ENCODE measurements at places on chromosomes 5 and 9. TPM values are rescaled to one million over a fixed set of nuclear protein-coding genes. Genes with fewer than 3 reads are reported as not detected.

DNA sequence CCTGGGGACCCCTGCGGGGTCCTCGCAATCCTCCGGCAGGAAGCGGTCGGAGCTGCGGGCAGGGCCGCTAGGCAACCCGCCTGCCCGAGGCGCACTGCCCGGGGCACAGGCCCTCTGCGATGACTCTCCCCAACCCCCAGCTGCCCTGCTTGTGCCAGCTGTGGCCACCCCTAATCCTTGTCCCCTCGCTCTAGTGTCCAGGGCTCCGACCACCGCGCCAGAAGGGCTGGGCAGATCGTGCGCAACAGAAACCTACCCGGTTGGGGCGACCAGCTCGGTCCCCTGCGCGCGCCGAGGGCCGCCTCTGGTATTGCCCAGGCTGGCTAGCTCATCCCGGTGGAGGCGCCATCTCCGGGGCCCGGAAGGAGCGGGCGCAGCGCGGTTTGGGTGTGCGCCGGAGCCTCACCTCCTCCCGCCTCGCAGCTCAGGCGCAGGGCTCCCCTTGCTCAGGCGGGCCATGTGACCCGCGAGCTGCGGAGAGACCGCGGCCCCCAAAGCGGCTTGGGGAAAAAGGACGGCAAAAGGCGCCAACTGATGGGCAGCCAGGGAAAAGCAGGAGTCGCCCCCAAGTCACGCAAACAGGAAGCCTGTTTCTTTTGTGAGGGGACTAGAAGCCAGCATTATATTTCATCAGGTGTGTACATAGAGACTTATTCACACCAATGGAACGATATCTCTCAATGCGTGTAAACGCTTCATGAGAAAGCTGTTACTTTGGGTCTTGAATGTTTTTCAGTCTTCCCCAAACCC, 46.8 kb upstream of the RNF20 start:
- DNase-seq = no peak

GRCh38 chr9:99362321-99362720, 140.2 kb downstream of the SEC61B start:
- no peak for DNase-seq

Gene OR1Q1
- total RNA-seq = not detected

DNA sequence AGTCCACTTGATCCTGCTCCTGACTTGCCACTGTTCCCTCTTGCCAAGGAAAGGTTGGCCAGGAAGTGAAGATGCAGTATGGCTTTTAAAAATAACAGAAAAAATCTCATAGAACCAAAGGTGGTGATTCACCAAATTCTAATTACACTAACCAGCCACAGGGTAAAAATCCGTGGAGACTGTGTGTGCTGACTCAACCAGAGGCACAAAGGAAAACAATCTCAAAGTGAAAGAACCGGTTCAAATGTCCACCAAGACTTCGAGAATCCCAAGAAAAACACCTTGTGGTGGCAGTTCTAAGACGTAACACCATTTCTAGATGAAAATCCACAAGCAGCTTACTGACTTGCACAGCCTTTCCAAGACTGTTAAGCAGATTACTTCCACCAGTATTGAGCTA, 279.1 kb downstream of the TLE1 start:
- no peak for DNase-seq

DNA sequence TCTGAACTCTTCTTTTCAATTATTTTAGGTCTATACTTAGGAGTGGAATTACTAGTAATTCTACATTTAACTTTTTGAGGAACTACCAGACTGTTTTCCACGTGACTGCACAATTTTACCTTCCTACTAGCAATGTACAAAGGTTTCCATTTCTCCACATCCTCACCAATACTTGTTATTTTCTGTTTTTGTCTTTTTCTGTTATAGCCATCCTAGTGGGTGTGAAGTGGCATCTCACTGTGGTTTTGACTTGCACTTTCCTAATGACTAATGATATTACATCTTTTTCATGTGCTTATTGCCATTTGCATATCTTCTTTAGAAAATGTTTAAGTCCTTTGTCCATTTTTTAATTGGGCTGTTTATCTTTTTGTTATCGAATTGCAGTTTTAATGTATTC, 136.9 kb upstream of the EGFLAM start:
- DNase-seq = no peak

DNA sequence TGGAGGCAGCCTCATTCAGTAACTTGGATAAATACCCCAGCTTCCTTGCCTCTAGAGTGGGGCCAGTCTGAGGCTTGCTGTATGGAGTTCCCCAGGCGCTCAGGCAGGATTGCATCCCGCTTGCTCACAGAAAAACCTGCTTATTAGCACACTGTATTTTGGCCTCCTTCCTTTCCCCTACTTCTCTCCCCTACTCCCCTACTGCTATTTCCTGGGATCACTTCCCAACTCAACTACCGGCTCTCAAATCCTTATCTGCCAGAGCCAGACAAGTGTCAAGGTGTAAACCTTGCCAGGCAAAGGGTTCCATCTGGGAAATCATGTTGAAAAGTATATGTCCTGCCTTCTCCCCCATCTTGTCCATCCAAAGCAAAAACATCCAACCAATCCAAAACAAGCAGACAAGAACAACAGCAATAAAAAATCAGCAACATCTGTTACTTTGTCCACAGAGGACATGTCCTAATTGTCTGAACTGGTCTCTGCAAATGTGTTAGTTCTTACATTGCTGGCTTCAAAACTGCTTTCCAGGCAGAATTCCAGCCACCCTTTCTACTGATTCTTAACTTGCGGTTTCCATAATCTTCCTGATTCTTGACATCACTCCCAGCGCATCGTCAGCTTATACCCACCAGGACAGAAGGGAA, 164.1 kb upstream of the SEMA6A start:
- no peak for DNase-seq

DNA sequence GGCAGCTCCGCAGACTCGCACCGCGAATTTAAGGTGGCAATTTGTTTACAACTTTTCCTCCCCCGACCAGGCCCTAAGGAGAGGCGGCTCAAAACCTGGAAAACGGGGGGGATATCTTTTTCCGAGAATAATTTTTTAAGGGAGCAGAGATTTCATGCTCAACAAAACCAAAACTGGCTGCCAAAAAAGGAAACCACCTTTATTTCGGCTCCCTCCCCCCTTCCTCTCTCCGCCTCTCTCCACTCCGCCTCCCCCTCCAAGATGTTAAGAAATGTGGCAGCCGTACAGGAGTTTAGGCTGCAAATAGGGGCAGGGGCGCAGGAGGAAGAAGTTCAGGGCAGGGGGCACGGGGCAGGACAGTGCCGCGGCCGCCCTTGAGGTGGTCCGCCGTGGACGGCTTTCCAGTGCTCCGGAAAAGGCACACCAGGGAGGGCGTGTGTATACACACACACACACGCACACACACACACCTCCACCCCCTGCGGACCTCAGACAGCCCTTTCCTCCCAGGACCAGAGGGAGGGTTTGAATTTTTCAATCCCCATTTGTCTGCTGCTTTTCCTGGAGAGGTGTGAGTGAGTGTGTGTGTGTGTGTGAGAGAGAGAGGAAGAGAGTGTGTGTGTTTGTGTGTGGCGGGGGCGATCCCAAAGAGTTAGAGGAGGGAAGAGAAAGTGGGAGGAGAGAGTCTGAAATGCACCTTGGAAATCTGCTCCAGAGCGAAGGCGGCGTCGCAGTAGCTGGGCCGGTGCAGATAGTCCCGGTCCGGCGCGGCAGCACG, 9.1 kb downstream of the PTCH1 start:
- DNase-seq = no peak

GRCh38 chr9:33167972-33168461, 881 bp upstream of the B4GALT1 start:
- peak; percentile 69 for DNase-seq

Gene CXCL14
- 3.1 TPM for total RNA-seq

Gene TNPO1
- total RNA-seq = 82.2 TPM

GRCh38 chr9:93682155-93682968, 106.0 kb downstream of the PHF2 start:
- DNase-seq = peak; percentile 64

Gene KIAA1958
- total RNA-seq = 4.1 TPM

Gene ZNF608
- 38.7 TPM for total RNA-seq

DNA sequence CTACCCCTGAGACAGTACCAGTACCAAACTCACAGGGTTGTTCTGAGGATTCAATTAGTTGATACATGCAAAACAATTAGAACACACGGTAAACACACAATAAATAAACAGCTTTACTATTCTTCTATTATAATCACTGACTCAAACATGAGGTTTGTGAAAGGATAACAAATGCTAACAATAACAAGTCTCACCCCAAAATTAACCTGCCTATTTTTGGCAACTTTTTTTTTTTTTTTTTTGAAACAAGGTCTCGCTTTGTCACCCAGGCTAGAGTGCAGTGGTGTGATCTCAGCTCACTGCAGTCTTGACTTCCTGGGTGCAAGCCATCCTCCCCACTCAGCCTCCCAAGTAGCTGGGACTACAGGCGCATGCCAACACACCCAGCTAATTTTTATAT, 6.5 kb downstream of the ECPAS start:
- DNase-seq = no peak

Data from right atrium auricular region (tissue), 2 donors.